Fibroblast of lung (primary cell): ENCODE measurements at places on chromosomes 4 and X.

- DNase-seq = no peak
- H3K36me3 ChIP-seq = no peaks in the 10 kb centered on the region
- H3K4me1 ChIP-seq = no peaks in the 10 kb centered on the region
- H3K27ac ChIP-seq = no peak overlapping the region
- no peak overlapping the region for H3K4me3 ChIP-seq
These were observed 50.2 kb downstream of the LEF1 start for GRCh38 chr4:108118505-108118904.

DNA sequence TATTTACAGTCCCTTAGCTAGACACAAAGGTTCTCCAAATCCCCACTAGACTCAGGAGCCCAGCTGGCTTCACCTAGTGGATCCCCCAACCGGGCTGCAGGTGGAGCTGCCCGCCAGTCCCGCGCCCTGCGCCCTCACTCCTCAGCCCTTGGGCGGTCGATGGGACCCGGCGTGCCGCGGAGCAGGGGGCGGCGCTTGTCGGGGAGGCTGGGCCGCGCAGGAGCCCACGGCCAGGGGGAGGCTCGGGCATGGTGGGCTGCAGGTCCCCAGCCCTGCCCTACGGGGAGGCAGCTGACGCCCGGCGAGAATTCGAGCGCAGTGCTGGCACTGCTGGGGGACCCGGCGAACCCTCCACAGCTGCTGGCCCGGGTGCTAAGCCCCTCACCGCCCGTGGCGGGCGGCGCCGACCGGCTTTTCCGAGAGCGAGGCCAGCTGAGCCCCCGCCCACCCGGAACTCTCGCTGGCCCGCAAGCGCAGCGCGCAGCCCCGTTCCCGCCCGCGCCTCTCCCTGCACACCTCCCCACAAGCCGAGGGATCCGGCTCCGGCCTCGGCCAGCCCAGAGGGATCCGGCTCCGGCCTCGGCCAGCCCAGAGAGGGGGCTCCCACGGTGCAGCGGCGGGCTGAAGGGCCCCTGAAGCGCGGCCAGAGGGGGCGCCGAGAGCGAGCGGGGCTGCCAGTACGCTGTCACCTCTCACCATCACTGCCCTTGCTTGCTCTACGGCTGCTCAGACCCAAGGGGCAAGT lies 39.4 kb downstream of the WFS1 start:
- no peak overlapping the region for H3K4me3 ChIP-seq
- H3K4me1 ChIP-seq = no peaks in the 10 kb centered on the region
- DNase-seq = peak; percentile 21
- peaks cover 10% of the 10 kb centered on the region for H3K27me3 ChIP-seq
- H3K36me3 ChIP-seq = no peaks in the 10 kb centered on the region
- H3K27ac ChIP-seq = no peak overlapping the region

DNA sequence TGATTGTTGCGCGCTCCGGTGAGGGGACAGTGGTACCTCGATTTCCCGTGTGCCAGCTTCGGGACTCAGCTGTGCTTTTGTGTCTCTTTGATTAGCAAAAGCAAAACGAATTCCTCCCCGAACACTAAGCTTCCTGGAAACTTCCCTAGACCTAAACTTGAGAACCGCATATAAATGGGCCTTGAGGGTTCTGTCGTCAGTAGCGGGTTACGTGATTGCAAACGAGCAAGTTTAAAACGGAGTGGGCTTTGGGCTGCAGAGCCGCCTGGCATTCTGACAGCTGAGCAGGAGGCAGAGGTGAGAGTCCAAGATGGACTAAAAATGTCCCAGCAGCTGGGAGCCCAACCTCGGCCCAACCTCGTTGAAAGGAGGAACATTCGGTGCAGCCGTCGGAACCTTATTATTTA lies 1.2 kb upstream of the TAPT1 start:
- no peaks in the 10 kb centered on the region for H3K36me3 ChIP-seq
- no peaks in the 10 kb centered on the region for H3K27me3 ChIP-seq
- H3K4me1 ChIP-seq = peaks cover 4% of the 10 kb centered on the region

- no peaks in the 10 kb centered on the region for H3K27me3 ChIP-seq
- DNase-seq = peak; percentile 5
- H3K4me1 ChIP-seq = no peaks in the 10 kb centered on the region
- no peaks in the 10 kb centered on the region for H3K36me3 ChIP-seq
- H3K4me3 ChIP-seq = no peak overlapping the region
- H3K27ac ChIP-seq = no peak overlapping the region
These were observed 60.7 kb downstream of the HPGD start for GRCh38 chr4:174461466-174462106.

DNA sequence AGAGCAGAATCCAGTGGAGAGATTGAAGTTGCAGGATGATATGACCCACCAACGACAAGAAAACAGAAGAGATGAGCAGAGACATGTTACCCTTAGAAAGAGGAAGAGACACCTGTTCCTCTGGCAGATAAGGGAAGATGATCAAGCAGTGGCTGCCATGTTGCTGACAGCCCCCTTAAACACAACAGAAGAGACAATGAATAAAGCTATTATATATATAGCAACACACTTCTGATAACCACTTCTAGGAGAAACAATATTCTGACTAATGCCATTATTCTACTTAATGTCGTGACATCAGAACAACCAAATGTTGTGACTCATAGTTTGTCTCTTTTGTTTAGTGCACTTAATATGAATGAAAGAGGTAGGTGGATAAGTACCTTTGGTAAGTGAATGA lies 44.9 kb downstream of the SH3RF1 start:
- peak overlapping the region; percentile 32 for H3K27ac ChIP-seq
- H3K36me3 ChIP-seq = no peaks in the 10 kb centered on the region
- no peak overlapping the region for H3K4me3 ChIP-seq

GRCh38 chr4:125979950-125980349 lies 665.2 kb downstream of the FAT4 start:
- H3K4me1 ChIP-seq = no peaks in the 10 kb centered on the region
- DNase-seq = no peak
- no peak overlapping the region for H3K4me3 ChIP-seq
- no peaks in the 10 kb centered on the region for H3K36me3 ChIP-seq

DNA sequence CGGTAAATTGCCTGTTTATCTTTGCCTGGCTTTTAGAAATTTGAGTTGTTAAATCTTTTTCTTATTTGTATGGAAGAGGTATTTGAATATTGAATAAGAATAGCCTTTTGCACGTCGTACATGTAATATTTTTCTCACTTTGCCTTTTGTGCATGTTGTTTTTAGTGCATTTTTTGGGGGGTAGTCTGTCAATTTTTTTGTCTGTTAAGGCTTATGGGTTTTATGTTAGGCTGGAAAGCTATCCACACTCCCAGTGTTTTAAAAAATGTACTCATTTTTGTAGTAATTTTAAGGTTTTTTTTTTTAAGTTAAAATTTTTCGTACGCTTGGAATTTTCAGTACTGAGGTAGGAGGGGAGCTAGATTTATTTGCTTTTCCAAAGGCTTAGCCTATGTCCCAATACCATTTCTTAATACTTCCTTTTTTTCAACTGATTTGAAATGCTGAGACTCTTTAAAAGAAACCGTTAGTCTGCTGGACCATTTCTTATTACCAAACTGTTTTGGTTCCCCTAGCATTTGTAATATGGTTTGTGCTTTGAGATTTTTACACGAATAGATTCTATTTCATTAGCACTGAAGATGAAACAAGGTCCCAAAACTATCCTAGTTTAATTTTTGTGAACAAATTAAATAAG lies 1.3 kb downstream of the HERC5 start:
- no peaks in the 10 kb centered on the region for H3K4me1 ChIP-seq
- no peak overlapping the region for H3K4me3 ChIP-seq
- DNase-seq = no peak

- H3K27ac ChIP-seq = no peak overlapping the region
- no peaks in the 10 kb centered on the region for H3K36me3 ChIP-seq
- DNase-seq = peak; percentile 52
- no peak overlapping the region for H3K4me3 ChIP-seq
- H3K4me1 ChIP-seq = no peaks in the 10 kb centered on the region
These were observed 233.8 kb downstream of the ENOX2 start for GRCh38 chrX:130669233-130669632.

GRCh38 chrX:93422693-93423092 lies 250.7 kb downstream of the NAP1L3 start:
- H3K27ac ChIP-seq = no peak overlapping the region
- H3K4me1 ChIP-seq = no peaks in the 10 kb centered on the region
- no peak overlapping the region for H3K4me3 ChIP-seq
- DNase-seq = peak; percentile 6
- H3K36me3 ChIP-seq = no peaks in the 10 kb centered on the region

DNA sequence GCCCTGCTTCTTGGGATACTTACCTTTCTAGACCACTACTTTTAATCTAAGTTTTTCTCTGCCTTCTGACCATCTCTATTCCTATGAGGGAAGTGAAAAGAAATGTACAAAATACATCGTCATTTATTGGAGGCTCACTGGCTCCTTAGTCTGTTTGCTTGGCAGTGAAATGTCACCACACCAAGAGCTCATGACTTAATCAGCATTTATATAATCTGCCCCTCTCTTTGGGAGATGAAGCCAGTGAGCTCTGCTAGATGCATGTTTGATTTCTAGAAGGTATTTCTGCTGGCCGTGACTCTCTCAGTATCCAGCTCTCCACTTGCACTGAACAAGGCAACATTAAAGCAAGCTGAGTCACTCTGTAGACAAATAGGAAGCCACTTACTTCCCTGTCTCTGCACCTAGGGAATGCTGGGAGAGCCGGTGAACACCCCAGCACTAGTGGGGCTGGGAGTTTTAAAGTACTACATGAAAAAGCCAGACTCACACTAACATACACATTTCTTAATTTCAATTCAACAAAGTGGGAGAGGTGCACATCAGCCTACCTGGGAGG lies 79.1 kb downstream of the MID1IP1 start:
- H3K27me3 ChIP-seq = no peaks in the 10 kb centered on the region
- no peak for DNase-seq
- H3K27ac ChIP-seq = no peak overlapping the region
- H3K4me3 ChIP-seq = no peak overlapping the region
- H3K4me1 ChIP-seq = no peaks in the 10 kb centered on the region

DNA sequence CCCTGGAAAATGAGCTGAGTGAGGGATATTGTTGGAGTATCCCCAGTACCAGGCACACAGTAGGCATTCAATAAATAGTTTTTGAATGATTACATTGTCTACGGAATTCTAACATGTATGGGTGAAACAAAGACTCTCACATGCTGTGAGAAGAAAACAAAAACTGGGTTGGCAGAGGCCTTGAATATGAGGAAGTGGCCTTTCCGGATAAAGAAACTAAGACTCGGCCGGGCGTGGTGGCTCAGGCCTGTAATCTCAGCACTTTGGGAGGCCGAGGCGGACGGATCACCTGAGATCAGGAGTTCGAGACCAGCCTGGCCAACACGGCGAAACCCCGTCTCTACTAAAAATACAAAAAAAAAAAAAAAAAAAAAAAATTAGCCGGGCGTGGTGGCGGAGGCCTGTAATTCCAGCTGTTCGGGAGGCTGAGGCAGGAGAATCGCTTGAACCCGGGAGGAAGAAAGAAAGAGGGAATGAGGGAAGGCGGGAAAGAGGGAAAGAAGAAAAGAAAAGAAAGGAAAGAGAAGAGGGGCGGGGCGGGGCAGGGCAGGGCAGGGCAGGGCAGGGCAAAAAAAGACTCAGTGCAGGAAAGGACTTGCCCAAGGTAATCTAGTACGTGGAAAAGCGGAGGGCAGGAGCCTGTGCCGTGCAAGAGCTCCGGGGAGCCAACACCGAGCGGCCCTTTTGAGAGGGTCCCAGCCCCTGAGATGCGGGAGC lies 689 bp upstream of the TMA16 start:
- H3K36me3 ChIP-seq = no peaks in the 10 kb centered on the region
- H3K27ac ChIP-seq = peak overlapping the region; percentile 92
- H3K4me3 ChIP-seq = peak overlapping the region; percentile 97
- H3K27me3 ChIP-seq = no peaks in the 10 kb centered on the region
- no peaks in the 10 kb centered on the region for H3K4me1 ChIP-seq

GRCh38 chr4:27084685-27085361 lies 224.2 kb downstream of the STIM2 start:
- H3K27ac ChIP-seq = no peak overlapping the region
- no peaks in the 10 kb centered on the region for H3K36me3 ChIP-seq
- H3K4me1 ChIP-seq = no peaks in the 10 kb centered on the region
- DNase-seq = peak; percentile 16

- H3K27ac ChIP-seq = no peak overlapping the region
- DNase-seq = no peak
- no peak overlapping the region for H3K4me3 ChIP-seq
- H3K27me3 ChIP-seq = no peaks in the 10 kb centered on the region
- no peaks in the 10 kb centered on the region for H3K4me1 ChIP-seq
These were observed 89.0 kb downstream of the GLRA2 start for GRCh38 chrX:14618177-14618965.

DNA sequence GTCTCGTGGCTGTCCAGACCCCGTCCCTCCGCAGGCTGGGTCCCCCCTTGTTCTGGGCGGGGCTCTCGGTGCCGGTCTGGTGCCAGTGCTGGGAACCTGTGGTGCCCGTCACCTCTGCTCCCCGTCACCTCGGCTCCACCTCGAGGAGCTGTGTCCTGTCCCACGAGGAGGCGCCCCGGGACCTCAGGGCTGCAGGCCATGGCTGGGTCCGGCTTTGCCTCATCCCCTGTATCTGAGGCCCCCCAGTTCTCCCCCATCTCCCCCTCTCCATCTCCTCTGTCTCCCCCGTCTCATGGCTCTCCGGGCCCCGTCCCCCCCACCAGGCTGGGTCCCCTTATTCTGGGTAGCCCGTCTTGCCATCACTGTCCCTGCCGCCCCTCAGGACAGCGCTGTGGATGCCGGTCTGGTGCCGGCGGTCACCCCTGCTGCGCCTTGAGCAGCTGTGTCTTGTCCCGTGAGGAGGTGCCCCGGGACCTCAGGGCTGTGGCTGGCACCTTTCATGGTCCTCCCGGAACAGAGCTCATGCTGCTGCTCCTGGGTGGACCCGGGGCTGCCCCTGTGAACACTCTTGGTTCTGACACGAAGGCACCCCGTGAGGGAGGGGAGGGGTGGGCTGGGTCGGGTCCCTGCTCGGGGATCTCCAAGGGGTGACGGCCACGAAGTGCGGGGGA lies 13.4 kb upstream of the GTPBP6 start:
- no peak overlapping the region for H3K27ac ChIP-seq
- H3K27me3 ChIP-seq = no peaks in the 10 kb centered on the region
- no peak for DNase-seq
- no peak overlapping the region for H3K4me3 ChIP-seq
- H3K36me3 ChIP-seq = peaks cover 1% of the 10 kb centered on the region
- peaks cover 2% of the 10 kb centered on the region for H3K4me1 ChIP-seq

DNA sequence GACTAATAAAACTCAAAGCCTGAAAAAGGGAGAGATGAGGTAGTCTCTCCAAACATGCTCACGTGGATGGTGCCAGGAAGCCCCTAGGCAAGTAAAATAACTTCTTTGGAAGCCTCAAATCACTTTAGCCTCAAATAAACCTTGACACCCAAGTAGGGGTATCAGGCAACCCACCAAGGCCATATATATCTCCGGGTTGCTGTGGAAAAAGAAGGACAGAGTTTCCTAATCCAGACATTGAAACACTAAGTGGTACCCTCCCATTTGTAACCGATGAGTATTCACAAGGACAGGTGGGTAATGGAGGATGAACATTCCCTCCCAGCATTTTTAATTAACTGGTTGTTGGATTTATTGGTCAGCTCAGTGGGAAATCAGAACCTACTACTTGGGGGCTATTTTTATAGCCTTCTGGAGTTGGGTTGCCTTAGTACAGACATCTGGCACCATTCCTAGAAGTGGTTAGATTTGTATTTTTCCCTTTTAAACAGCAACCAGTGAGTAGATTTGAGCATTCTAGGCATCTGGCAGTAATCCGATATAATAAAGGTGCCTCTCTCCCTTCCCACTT lies 87.7 kb downstream of the GPC3 start:
- no peak overlapping the region for H3K4me3 ChIP-seq
- DNase-seq = no peak
- no peak overlapping the region for H3K27ac ChIP-seq
- no peaks in the 10 kb centered on the region for H3K36me3 ChIP-seq
- no peaks in the 10 kb centered on the region for H3K27me3 ChIP-seq
